ENCODE measurements at places on chromosomes 3 and 15.

GRCh38 chr15:78321041-78321570, 19.0 kb upstream of the CRABP1 start:
- DNase-seq = no peak

DNA sequence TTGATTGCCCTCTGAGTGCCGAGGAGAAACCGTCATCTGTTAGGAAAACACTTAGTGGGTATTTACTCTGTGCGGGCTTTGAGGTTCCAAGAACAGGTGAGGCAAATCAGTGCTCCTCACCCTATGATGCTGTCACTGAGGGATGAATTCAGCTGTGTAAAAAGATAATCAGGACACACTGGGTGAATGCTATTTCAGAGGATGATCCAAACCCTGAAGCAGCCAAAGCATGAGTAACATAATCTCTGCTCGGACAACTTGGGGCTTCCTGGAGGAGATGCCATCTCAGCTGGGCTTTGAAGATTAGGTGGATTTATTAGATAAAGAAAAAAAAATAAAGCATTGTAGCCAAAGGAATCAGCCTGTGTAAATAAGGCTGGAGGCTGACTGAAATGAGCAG, 10.5 kb upstream of the GADL1 start:
- DNase-seq = no peak

DNA sequence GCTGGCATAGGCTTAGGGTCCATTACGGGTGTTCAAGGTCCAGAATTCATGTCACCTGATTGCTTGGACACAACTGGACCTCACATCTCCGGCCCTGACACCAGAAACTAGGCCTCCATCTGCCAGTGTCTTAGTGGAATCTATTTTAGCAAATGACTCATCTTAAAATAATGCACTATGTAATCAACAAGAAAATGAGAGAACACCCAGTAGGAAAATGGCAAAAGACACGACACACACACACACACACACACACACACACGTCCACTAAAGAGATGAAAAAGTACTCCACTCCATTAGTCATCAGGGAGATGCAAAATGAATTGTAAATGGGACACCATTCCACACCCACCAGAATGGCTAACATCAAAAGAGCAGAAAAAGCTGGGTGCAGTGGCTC, 11.2 kb downstream of the APBA2 start:
- no peak for DNase-seq

DNA sequence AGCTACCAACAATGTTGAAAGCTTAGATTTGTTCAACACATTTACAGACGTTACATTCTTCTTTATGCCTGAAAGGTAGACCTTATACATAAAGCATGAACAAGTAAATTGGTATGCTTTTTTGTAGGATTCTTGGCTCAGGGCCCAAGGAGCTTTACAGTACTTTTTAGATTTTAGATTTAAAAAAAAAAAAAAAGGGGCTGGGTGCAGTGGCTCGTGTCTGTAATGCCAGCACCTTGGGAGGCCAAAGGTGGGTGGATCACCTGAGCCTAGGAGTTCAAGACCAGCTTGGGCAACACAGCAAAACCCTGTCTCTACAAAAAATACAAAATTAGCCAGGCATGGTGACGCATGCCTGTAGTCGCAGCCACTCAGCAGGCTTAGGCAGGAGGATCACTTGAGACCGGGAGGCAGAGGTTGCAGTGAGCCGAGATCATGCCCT, 39.7 kb downstream of the MEF2A start:
- DNase-seq = no peak

- no peak for DNase-seq
These were observed 11.8 kb downstream of the CD276 start for GRCh38 chr15:73695773-73696640.

GRCh38 chr15:42171122-42171521, 14.7 kb upstream of the PLA2G4F start:
- no peak for DNase-seq

GRCh38 chr15:62765916-62766315, 276.6 kb upstream of the TPM1 start:
- DNase-seq = no peak

GRCh38 chr15:84981711-84982300, at the start of gene PDE8A:
PDE8A (plus strand) TSS chr15:84981856; CDS start chr15:84982163, 307 bp downstream.
- no peak for DNase-seq

DNA sequence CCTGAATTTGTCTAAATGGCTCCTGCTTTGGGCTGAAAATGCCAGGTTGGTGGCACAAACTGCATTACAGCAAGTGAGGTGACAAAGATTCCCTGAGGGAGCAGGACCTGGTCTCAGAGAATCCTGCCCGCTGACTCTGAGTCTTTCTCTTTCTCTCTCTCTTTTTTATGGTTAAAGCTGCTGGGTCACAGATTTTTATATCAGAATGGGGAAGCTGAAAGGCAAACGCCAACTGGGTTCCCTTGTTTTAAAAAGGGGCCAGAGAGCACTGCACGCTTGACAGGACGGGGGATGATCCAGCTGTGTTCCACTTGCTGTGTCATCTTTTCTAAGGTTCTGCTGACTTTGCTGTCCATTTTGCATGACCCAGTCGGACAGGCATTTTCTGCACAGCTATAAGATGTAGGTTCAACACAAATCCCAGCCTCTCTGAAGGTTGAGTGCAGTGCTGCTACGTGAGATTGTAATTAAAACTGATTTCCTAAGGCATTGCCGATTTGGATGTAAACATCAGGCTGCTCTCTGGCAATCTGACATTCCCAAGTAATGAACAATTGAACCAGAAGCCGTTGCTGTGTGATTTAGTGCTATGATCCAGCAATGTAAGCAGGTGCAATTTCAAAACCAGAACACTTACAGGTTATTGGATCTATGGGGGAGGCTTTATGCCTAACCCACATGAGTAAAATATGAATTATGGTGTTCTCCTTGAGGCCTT, 25.8 kb downstream of the ARHGEF3 start:
- no peak for DNase-seq

DNA sequence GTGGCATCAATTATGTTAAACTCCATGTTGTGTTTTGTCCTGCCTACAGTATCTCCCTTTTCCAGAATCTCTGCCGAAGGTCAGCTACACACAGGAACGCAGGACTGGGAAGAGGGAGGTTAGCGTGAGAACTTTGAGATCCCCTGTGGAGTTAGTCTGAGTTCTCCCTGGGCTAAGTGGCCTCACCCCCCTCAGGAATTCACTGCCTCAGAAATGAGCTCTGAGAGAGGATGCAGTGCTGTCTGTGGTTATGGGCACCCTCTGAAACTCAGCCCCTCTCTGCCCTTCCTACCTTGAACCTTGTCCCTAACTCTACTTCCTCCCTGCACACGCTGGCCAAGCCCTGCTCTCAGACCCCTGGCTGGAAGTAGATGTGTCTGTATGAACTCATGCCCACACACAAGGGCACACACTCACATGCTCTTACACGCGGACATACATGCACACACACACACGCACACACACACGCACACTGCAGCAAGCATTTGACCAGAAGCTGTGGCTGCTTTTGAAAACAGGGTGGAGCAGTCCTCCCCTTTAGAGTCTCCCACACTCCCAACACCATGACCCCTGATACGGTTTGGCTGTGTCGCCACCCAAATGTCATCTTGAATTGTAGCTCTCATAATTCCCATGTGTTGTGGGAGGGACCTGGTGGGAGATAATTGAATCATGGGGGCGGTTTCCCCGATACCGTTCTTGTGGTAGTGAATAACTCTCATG, 5.3 kb upstream of the VIPR1 start:
- no peak for DNase-seq

DNA sequence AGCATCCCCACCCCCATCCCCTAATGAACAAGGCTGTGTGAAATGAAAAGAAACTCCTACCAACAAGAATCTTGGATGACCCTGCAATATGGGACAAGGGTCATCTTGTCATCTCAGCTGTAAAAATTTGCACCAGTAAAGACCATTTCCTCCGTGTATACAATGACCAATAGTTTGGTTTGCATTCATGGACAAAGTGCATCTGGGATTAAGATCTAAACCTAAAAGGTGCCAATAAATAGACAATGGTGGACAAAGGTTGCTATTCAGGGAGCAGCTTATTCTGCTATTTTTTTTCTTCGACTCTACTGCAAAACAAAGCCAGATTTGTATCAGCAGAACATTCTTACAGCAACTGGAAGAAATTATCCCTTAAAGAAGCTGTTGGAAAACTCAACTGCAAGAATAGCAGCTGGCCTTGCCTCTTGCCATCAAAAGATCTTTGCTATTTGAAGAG, 8.0 kb downstream of the MGLL start:
- no peak for DNase-seq

- no peak for DNase-seq
These were observed 69.2 kb downstream of the DNAJB8 start for GRCh38 chr3:128397484-128397883.

GRCh38 chr3:108131475-108132134, 40.8 kb upstream of the CD47 start:
- no peak for DNase-seq

DNA sequence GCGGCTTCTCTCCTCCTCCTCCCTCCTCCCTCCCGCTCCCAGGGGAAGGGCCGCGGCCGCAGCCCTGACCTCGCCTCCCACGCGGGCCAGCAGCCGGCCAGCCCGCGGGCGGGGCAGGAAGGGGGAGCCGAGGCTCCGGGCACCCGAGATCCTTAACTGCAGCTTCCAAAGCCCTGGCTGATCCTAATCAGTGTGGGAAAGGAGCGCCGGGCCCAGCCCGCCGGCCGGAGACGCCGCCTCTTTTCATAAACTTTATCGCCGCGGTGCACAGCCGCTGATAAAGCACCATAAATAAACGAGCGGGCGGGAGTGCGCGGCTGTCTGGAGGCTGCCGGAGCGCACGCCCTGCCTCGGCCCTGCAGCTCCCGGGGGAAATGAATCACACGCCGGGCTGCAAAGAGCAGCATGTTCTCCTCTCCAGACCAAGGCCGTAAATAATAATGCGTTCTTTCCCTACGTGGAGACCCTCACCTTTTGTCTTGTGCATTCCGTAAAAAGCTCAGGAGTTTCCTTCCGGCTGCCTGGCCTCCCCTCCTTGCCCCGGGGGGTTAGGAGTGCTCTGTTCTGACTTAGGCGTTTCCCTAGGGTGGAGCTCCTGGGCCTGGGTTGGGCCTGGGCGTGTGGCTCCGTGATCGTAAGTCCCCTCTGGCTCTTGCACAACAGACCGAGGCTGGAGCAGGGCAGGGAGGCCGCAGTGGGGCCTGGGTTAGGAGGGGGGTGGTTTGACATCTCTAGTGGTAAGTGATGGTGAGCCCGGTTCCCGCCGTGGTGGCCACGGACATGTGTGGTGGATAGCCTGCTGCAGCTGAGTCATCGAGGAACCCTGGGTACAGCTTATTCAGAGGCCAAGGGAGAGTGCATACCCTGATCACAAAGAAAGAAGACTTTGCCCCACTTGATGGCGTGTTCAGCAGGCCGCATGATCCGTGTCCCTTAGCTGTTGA, 132.6 kb upstream of the HES1 start:
- peak; percentile 45 for DNase-seq

GRCh38 chr3:46948830-46949671, 27.5 kb downstream of the CCDC12 start:
- DNase-seq = no peak

- no peak for DNase-seq
These were observed 149.4 kb upstream of the WNT5A start for GRCh38 chr3:55636300-55637195.

DNA sequence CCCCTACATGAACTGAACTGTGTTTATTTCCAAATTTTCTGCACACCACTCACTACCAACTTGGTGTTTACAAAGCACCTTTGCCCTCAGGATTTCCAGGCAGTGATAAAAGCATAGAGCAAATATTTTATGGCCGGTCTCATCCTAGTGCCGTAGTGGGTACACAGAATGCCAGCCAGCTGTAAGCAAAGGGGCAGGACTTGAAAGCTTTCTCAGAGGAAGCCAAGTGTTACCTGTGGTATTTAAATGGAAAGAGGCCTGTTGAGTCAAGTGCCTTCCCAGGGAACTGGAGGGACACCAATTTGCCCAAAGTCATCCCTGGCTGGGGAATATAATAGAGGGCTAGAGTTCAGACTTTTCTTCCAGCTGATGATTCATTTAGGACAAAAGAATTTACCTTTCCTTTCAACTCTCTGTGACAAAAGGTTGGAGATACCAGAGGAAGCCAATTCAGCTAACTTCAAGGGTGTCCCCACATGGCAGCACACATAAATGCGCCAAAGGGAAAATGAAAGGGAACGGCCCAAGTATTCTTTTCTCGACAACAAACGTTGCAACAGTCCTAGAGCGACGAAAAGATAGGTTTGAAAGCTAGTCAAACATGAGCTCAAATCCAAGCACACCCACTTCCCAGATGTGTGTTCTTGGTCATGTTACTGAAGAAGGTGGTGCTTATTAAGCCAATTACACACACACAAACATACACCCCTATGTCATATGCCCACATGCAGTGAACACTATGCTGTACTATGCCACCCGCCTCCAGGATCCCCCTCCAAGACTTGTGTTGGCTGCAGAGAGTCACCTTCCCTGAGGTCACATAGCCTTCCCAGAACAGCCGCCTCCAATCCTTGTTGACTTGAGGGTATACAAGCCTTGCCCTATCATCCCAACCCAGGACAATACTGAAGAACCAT, 27.7 kb downstream of the MAGI1 start:
- peak; percentile 62 for DNase-seq

- no peak for DNase-seq
These were observed 212.2 kb upstream of the LRRN1 start for GRCh38 chr3:3586843-3587646.

All from NCI-H2227 treated with DMSO at 0.1 percent for 48 hours (cell line).